ENCODE measurements at places on chromosomes 2 and 18.

- no peak for DNase-seq
Observed at GRCh38 chr18:50614838-50615237, 55.0 kb downstream of the MAPK4 start.

DNA sequence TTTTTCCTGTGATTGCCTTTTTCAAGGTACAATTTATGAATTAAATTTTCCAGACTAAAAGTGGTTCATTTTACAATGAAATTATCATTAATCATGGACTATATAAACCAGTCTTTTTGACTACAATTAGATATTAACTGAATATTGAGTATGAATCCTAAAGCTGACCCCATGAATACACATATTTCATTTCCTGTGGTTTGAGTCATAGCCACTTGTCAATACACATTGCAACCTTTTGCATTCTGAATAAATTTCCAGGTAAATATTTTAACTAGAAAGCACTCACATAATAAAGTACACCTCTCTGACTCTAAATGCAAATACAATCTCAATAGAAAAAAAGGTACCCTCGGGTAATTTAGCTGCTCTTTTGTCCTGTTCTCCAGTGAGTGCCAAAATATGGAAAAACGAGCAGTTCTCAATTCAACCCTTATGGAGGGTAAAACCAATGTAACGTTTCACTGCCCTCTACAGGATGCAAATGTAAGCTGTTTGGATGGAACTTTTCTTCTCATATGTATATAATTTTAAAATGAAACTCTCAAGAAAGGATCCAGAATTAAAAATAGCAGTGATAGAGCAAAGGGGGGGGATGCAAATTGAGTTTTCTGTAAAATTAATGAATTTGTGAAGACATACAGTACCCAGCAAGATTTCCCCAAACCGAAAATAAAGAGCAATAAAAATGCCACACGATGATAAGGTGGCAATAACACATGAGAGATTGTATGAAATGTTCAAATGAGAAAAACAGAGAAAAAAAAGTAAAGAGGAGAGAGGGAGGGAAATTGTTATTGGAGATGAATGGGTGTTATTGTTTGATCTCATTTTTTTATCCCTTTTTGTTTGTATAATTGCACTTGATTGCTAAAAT is 1795.7 kb upstream of the PIK3C3 start:
- no peak for DNase-seq

GRCh38 chr18:13612196-13612997 is 114.0 kb downstream of the FAM210A start:
- DNase-seq, result peak; percentile 37

GRCh38 chr2:158134655-158135054 is 33.0 kb downstream of the UPP2 start:
- no peak for DNase-seq

- no peak for DNase-seq
Observed at GRCh38 chr2:159095813-159096212, 127.4 kb downstream of the TANC1 start.

- no peak for DNase-seq
Observed at GRCh38 chr2:60735496-60736250, 20.4 kb upstream of the PAPOLG start.

DNA sequence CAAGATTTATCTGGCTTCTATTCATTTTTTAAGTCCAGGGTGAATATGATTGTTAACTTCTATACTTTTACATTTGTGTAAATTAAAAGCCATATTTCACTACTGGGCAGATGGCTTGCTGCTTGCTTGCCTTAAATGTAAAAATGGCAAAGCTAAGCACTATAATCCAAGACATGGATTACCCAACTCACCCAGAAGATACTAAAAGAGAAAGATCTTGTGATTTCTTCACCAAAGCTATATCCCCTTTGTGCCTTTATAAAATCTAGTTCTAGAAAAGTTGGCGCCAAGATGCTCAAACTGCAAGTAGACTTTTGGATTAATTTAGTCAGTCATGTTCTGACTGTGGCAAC is 48.7 kb upstream of the PKDCC start:
- DNase-seq, result no peak

DNA sequence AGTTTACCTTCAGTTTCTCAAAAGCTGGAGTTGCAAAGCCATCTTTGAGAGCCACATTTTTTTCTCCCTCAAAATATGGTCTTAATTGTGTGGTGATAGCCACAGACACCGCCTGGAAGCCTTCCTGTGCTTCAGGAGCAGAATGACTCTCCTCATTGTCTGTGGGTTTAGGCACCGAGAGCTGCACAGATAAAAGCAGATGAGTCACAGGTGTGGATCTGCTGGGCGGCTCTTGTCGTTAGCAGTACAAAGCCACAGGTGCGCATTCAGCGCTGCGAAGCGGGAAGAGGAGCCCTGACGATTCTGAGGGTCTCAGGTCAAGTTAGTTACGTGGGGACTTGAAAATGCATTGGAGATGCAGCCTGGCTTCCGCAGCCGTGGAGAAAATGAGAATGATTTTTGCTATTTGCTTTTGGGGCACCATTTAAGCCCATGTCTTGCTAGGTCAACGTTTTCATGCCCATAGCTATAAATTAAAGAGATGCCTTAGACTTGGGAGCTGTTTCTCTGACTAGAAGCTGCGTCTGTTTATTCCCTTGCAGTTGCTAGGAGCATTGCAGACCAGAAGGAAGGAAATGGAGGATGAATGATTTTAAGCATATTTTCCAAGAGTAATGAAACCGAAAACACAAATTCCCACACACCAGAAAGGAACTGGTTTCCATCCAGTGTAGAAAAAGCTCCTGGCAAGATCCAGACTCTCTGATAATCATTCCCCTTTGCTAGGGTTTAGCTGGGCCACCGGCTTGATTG is 51.5 kb downstream of the KLHL29 start:
- DNase-seq, result peak; percentile 19

DNA sequence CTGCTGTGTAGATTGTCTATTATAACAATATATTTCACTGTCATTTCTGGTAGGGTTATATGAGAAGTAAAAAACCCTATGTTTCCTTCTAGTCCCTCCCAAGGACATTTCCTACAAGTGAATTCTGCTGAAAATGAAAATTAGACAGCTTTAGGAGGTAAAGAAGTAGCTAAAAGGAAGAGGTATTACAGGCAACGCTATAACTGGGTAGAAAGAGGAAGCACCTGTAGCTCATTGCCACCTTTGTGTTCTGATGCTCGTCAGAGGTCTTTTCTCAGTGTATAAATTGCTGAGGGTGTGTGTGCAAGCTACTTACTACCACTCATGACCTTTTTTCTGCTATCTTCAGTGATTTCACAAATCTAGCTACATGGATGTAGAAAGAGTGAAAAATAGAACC is 1.4 kb downstream of the DNAJC10 start:
- no peak for DNase-seq

DNA sequence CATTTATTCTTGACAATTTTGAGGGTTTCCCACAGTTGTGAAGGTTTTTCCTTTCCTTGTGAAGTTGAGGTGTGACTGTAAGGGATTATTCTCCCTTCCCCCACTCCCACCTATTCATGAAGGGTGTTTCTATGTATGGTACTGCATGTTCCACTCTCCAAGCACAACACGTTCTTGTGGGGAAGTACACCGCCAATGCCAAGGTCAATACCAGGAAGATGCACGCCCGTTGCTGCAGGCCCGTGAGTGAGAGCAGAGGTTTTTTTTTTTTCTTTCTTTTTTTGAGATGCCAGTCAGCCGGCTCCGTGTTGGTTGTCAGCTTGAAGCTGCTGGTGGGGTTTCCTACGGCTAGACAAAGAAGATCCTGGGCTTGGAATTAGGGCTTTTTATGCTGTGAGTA is 38.6 kb upstream of the EPHA4 start:
- DNase-seq, result no peak

DNA sequence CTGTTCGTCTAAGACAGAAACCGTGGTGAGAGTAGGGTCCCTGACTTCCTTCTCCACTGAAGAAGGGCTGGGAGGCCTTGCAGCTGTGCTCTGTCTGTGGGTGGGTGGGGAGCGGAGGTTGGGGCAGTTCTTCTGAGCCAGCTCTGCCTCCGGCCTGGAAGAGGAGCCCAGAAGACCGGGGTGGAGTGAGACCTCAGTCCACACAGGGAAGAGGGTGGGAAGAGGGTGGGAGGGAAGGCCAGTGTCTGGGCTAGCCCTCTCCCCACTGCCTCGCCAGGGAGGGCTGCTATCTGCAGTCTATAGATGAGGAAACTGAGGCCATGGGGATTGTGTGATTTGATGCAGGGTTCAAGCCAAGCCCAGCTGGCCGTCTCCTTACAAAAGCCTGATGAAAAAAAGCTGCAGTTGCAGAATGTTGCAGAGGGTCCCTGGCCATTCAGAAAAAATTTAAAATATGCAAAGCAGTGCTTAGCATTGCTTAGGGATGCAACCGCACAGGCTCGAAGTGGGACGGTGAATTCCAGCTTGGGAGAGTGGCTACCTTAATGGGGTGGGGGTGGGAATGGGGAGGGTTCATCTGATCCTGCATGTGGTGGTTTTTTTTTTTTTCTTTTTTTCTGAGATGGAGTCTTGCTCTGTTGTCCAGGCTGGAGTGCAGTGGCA is 181.6 kb upstream of the HS6ST1 start:
- DNase-seq, result no peak

- DNase-seq, result no peak
Observed at GRCh38 chr2:120393456-120393855, 47.5 kb downstream of the INHBB start.

- DNase-seq, result no peak
Observed at GRCh38 chr2:108253106-108253505, 13.3 kb downstream of the SULT1C3 start.

DNA sequence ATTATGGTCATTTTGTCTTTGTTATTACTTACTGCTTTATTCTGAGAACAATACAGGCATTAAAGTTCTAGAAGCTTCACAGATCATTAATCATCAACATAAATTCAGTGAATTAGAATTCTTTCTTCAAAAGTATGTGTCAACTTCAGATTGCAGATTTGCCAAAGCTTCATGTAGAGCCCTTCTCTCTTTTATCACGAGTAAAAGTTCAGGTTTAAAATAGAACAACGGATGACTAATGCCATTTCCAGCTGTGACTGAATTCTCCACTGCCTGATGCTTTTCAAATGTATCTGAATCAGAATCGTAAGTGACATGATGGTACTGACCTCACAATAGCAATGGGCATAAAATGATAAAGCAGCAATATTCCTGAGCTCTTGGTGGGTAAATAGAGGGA is 116.0 kb downstream of the ABCA12 start:
- no peak for DNase-seq

DNA sequence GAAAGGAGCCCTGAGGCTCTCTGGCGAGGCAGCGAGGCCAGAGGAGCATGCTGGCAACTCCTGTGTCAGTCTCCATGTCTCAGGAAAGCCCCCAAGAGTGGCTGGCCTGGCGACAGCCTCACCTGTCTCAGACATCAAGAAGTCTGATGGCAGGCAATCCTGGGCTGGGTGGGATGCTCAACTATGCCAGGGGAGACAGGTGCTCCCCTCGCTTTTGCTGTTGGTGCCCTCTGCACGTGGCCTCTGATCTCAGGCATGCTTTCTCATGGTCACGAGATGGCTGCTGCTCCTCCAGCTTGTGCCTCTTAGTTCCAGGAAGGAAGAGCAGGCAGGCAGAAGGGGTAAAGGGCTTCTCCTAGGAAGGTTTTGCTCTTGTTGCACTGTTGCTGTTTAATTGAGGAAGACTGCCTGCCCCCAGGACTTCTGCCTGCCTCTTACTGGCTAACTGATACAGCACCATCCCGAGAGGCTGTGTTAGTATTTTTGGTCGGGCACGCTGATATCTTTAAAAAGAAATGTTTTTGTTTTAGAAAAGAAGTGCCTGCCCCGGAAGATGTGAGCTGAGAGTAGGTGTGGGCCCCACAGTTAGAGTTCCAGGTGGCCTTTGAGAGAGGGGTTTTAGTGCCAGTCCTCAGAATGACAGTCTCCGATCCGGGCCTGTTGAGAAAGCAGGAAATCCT is 344.8 kb upstream of the HS6ST1 start:
- no peak for DNase-seq
